GM10248 (cell line): ENCODE measurements at places on chromosomes 3 and 15.

- no peak for DNase-seq
These were observed 462.2 kb upstream of the MDFIC2 start for GRCh38 chr3:70774641-70775040.

- DNase-seq: no peak
These were observed 9.1 kb downstream of the CIDEC start for GRCh38 chr3:9870978-9871377.

DNA sequence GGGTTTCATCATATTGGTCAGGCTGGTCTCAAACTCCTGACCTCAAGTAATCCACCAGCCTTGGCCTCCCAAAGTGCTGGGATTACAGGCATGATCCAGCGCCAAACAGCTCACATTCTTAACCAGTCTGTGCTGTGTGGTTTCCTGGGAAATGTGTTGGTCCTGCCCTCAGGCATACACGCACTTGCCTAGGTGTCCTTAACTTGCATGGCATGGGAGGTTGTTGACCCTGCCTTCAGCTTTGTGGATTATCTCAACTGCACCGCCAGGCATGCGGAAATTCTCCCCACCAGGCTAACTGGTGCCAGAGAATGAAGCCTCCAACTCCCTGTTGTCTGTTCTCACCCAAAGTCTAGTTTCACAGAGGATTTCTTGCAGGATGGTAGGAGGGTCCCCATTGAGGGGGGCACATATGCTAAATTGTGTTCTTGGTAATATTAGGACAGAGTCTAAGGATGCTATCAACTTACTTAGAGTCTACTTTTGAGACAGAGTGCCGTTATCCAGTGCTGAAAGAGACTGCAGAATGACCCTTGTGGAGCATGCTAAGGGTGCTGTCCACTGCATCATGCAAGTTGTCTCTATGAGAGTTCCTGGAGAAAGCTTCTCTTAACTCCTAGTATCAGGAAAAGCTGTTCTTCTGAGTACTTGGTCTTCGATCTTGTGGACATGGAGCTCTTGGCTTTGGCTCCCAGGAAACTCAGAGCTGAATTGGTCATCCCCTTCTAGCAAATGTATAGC is 61.6 kb upstream of the EIF1B start:
- no peak for DNase-seq

DNA sequence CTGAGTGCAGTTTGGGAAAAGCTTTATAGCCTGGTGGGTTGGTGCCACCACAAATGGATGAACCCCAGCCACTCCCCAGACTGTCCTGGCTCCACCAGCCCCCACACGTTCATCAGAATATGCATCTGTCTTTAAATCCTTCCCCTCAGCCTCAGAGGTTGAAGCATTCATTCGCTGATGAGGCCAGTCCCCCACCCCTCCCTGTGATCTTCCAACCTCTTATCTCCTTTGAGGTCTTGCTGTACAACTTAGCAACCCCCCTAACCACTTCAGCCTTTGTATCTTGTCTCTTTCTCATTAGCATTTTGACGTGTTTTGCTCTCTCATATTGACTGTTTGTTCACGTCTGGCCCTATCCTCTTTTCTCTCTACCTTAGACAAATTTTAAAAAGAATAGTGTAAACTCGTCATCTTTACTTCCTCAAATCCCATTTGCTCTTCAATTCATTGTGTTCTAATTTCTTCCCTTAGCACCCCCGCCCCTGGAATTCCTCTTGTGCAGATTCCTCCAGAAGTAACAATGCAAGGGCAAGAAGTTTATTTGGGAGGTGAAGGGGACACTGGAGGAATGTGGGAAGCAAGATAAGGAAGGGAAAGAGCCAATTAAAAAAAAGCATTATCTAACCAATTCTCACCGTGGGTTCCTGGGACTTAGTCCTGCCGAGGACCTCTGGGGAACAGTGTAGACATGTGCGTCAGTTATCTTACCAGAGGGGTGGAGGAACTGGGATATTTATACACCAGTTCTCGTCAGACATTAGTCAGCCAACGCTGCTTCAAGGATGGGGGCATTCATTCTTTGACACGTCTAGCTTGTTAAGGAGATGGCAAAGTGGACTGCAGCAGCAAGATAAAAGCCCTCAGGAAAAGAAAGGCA is 38.6 kb downstream of the MOBP start:
- DNase-seq: no peak

- no peak for DNase-seq
These were observed 59.6 kb upstream of the SKOR1 start for GRCh38 chr15:67765701-67766100.

DNA sequence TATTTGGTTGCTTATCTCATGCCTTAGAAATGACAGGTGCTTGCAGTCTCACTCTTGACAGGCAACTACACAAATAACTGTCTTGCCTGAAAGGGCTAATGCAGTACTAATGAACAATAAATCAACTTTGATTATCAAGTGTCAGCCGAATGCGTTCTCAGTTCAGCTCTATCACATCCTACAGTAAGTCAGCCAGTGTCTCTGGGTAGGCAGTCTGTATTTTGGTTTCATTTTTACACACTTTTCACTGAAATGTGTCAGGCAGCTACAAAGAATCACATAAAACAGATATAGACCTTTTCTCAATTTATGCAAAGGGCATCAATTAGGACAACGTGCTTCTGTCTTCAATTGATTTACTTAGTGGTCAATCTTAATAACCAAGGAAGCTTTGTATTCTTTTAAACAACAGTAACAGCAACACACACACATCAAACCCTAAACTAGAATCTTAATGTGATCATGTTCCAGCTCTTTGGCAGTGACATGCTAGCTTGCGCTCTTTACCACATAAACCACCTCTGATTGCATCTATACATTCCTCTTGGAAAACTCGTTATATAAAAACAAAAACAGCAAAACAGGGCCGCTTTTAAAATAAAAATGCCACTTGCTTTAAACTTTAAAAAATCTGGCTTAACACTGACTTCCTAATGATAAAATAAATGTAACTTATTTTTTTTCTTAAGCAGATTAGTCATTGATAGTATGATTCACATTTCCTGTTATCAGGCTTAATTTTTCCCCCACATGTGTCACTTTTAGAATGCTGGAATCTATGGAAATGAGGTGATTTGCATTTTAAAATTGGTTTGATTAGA is 520.4 kb downstream of the FOXP1 start:
- no peak for DNase-seq

DNA sequence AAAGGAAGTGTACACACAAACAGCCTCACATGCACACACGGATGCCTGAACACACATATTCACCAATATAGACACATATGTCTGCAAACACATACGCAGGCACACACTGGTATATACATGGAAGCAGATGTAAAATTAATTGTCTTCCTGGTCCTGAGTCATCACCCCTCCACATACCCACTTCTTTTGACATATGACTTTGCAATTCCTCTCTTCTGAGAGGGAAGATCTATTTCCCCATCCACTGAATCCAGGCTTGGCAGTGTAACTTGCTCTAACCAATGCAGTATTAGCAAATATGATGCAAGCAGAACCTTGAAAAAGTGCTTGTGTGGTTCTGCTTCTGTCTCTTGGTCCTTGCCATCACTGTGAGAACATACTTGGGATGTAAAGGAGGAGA is 76.8 kb upstream of the HRH1 start:
- DNase-seq: no peak

GRCh38 chr3:178146406-178146831 is 389.8 kb upstream of the KCNMB2 start:
- no peak for DNase-seq

GRCh38 chr15:45794304-45794703 is 159.5 kb downstream of the SQOR start:
- no peak for DNase-seq

GRCh38 chr15:100905850-100906249 is 13.3 kb upstream of the LRRK1 start:
- DNase-seq: no peak

- no peak for DNase-seq
These were observed 18.5 kb upstream of the RIOX2 start for GRCh38 chr3:97990624-97991292.

GRCh38 chr3:4581498-4581897 is 88.3 kb downstream of the ITPR1 start:
- DNase-seq: no peak

DNA sequence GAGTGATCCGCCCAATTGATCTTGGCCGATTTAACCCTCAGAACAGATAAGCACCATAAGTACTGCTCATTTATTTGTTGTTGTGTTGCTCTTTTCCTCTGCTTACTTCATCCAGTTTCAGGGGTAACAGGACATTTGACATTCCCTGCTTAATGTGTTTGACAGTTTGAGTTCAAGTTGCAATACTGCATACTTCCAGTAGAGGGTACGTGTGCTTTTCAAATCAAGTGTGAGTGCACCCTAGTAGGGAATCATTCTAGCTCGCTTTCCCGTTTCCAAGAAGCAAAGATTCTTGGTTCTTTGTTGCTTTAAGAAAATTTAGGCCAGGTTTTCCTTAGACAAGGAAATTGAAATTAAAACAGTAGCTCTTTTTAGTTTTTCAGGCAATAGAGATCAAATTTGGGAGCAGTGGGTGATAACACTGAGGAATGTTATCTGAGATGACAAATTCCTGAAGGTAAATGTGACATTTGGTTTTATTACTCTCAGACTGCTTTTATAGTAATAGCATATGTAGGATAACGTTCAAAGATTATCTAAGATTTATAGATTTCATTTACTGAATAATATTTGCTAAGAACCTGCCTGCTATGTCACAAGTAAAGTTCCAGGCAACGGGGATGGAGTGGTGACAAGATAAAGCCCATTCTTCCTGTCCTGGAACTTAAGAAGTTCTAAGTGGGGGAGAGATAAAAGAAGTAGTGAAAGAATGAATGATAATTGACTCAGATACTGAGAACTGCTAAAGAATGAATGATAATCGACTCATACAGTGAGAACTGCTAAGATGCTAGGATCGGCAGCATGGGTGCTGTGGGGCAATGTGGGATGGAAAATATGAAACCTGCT is 73.3 kb downstream of the SYNPR start:
- DNase-seq: peak; percentile 32

DNA sequence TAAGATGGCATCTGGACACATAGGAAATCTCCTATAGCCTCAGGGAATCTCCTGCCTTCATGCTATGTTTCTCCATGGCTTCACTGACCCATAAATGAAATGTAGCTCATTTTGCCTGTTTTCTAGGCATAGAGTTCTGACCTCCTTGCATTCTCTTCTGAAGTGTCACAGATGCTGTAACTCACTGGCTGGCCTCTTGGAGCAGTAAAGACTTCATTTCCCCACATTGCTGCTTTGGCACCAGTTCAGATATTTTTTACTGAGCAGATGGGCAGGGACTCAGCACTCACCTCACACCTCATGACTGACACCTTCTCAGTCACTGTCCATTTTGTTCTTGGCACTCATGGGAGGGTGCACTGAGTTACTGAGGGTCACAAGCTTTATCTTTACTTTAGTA is 286.7 kb upstream of the TGFBR2 start:
- no peak for DNase-seq

DNA sequence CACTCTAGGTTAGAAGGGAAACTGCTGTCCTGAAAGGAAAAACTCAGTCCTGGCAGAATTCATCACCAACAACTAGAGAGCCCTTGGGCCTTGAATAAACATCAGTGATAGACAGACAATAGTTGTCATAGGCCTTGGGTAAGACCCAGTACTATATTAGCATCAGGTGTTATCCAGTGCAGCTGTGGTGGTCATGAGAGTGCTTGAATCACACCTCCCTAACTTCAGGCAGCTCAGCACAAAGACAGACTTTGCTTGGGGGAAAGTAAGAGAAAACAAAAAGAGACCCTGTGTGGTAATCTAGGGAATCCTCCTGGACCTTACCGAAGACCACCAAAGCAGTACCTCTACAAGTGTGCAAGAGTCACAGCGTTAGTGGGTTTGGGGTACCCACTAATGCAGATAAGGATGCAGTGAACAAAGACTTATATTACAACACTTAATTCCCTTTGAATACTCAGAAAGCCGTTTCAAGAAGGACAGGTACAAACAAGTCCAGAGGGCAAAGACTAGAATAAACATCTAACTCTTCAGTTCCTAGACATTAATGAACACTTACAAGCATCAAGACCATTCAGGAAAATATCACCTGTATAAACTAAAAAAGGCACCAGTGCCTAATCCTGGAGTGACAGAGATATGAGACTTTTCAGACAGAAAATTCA is 332.3 kb upstream of the EPHA3 start:
- DNase-seq: no peak

DNA sequence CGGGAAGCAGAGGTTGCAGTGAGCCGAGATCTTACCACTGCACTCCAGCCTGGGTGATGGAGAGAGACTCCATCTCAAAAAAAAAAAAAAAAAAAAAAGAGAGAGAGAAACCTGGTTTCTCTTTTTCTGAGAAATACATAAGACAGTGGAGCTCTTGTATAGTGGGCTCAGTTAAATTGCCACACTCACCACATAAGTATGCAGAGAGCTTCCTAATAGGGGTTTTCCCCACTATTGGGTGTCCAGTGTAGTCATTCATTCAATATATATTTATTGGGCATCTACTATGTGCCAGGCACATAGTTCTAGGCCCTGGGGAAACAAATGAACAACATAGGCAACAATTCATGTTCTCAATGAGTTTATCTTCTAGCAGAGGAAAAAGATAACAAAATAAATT is 48.9 kb upstream of the FMN1 start:
- no peak for DNase-seq
